ENCODE measurements at places on chromosomes 16 and 17.

DNA sequence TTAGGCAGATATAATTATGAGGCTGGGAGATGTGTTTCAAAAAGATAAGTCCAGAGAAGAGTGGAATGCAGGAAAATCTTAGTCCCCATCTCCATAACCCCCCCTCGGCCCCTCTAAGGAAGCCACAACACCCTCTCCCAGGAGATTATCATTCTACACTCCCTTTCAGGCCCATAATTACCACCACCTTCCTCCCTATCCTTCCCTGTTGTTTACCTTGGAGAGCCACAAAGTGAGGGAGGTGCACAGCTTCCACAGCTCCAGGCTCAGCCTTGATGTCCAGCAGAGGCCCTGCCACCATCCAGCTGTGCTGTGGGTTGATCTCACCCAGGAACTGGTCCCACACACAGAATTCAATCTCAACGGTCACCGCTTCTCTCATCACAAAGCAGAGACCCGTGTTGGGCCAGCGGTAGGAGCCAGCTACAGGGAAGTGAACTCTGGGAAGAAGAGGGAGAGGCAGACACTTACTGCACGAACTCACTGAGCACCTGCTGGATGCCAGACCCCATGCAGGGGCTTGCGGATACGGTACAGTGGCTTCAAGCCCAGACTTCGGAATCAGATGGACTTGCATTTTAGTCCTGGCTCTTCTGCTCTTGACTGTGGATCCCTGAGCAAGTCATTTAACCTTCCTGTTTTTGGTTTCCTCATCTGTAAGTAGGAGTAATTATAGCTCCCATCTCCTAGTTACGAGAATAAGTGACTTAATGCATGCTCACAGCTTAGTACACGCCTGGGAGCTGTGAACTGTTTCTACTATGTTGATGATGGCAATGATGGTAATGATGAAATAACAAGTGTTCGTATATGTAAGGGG is 44.1 kb downstream of the MIS12 start:
- DNase-seq: no peak

GRCh38 chr16:75236736-75237397 is 14.6 kb downstream of the BCAR1 start:
- no peak for DNase-seq

DNA sequence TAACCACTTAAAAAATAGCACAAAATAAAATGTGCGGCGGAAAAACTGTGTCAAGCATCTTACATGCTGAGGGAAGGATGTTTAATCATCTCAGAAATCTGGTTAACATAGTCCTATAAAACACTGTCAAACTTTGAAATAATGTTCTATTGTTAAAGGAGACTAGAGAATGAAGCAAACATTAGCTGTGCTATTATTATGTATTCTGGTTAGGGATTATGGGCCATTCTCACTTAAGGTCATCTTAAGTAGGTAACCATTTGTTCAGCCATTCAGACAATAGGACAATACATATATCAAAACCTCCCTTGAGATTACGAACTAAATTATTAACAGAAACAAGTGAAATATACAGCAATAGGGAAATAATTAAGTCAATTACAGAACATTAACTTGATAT is 24.7 kb downstream of the GRB2 start:
- DNase-seq: no peak

- DNase-seq: no peak
Measured at GRCh38 chr17:4947010-4947410, 1.3 kb downstream of the PFN1 start.

DNA sequence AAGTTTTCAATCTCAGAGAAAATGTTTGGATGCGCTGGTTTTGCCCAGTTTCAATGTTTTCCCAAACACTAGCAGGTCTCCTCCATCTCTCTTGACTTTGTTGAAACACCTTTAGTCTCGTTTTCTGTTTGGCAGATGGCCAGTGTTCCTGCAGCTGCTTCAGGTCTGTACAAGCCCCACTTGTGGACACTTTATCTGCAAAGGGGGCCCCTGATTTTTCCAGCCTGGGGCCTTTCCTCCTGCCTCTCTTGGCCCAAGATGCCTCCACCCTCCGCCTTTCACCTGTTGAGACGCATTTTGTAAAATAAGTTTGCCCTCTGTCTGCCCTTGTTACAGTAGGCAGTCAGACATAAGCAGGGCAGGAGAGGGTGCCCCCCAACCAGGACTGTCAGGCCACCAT is 21.8 kb upstream of the PRM1 start:
- DNase-seq: no peak

DNA sequence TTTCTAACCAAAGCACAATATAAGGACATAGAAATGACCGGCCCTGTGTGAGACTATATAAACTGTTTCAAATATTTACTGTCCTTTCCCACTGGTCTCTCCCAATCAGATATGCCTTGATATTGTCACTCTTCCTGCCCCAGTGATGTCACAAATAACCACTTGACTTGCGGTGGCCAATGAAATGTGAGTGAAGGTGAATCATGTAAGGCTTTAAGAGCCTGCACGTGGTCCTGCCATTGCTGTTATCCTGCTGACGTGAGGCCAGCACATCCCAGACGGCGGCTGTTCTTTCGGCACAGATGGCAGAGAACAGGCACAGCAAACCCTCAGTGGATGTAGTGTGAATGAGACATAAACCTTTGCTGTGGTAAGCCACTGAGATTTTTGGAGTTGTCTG is 5.4 kb upstream of the KLHL11 start:
- DNase-seq: no peak

DNA sequence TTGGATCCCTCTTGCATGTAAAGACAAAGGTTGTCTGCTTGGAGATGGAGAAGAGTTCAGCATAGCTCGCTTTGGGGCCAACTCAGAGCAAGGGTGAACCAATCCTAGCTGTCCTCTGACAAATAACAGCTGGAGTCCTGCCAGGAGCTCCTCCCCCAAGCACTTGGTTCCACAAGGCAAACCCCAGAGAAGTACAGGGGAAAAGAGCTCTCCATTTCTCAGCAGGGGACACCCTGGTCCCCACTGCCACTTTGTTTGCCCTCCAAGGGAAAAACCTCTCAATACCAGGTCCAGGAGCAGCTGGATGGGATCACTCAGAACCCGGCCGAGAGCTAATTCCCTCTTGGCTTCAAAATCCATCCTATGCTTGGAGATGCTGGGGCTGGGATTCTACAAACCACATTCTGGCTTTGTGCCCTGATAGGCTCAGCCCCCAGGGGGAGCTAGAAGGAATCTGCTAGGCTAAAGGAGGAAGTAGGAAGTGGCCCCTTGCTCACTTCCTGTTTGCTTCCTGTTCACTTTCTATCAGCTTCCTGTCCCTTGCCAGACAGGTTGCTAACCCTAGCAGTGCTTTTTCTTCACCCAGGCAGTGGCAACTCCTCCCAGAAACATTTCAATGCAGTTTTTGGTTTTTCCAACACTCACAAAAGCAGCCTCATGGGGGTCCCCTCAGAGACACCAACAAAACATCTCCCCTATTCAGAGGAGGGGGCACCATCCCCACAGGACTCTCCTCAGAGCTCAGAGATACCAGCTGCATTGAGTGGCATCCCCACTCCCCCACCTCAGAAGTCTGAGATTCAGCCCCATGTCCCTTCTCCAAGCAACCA is 30.7 kb downstream of the CDRT4 start:
- no peak for DNase-seq

GRCh38 chr17:5943982-5944381 is 126.2 kb upstream of the WSCD1 start:
- no peak for DNase-seq
